Fibroblast of skin of scalp (primary cell): ENCODE measurements at places on chromosomes 3 and 15.
A peak's percentile ranks its signal among the peaks of the same experiment; 100 is the strongest.

GRCh38 chr3:48180531-48181253 lies 7.5 kb downstream of the CDC25A start:
- DNase-seq, result no peak

DNA sequence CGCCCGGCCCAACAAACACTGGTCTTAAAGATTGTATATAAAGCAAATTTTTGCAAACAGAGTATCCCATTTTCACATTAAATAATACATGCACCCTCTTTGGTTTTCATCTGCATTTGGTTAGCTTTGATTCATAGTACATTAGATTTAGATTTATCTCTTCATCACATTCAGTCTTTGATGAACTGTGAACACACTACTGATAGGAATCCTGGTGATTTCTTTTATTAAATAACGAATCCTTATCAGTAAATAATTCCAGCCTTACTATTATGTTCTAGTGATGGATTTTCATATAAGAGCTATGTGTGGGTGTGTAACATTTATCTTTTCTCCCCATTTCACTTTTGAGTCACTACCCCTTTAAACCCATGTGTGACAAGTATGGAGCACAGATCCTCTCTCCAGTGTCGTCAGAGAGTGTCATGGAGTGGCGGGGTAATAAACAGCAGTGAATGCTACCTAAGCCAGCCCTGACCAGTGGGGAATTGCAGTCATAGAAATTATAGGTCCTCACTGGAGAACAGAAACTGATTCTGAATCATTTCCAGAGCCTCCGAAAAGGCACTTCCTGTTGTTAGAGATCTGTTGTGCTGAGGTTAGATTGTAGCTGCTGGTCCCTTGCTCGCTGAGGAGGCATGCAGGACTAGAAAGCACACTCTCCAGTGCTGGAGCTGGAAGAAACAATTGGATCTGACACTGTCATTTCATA lies 22.0 kb downstream of the SLC7A14 start:
- DNase-seq, result peak; percentile 70

GRCh38 chr3:110881069-110881468 lies 190.5 kb upstream of the NECTIN3 start:
- peak; percentile 13 for DNase-seq

DNA sequence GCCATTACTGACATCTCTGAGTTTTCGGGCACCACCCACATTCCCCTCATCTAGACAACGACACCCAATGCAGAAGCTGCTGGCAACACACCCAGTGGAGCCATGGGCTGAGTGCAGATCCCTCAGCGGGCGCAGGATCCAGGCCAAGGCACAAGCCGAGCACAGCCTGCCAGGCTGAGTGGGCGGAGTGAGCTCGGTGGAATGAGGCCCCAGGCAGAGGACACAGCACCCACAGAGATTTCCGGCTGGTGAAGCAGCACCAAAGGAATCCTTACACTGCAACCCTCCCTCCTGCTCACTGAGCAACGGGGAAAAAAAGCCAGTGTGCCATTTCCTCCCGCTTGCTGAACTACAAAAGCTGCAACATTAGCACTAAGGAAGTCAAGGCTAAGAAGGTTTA lies 34.3 kb downstream of the ZMAT3 start:
- DNase-seq, result peak; percentile 89

DNA sequence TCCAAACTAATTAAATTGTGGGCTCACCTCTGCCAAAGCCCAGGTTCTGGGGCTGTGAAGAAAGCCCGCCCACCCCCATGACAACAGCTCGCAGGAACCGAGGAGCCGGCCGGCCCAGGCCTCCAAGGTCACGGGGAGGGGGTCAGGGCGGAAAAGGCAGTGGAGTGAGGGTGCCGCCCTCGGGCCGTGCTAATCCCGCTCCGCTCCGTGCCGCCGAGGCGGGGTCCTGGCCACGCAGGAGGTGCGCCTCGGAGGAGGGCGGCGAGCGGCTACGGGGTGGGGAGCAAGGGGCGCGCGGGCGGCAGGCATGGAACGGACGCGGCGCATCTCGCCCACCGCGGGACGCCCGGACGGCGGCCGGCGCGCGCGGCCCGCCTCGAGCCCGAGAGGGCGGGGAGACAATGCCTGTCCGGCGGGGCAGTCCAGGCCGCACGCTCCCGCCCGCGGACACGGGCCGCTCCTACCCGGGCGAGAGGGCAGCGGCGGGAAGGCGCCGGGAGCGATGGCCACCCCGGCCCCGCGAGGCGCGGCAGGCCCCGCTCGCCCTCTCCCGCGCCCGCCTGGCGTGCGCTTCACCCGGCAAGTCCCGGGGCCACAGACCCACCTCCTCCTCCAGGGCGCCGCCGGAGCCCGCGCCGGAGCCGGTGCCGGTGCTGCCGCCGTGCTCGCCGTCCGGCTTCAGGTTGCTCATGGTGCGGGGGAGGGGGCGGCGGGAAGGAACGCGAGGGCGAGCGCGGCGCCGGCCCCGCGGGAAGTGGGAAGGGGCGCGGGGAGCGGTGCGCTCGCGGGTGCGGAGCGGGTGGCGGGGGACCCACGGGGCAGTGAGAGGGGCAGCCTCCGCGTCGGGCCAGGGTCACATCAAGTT lies 528 bp downstream of the RBPMS2 start:
- no peak for DNase-seq

DNA sequence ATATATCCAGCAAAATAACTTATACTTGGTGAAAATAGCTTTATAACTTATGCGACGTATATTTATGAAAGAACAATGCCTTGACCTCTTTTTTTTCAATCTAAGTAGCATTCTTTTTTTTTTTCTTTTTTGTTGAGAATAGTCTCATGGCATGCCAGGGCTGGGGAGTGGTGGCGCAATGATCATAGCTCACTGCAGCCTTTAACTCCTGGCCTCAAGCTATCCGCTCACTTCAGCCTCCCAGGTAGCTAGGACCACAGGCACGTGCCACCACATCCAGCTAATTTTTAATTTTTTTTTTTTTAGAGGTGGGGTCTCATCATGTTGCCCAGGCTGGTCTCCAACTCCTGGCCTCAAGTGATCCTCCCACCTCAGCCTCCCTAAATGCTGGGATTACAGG lies 43.5 kb downstream of the RAB8B start:
- no peak for DNase-seq

DNA sequence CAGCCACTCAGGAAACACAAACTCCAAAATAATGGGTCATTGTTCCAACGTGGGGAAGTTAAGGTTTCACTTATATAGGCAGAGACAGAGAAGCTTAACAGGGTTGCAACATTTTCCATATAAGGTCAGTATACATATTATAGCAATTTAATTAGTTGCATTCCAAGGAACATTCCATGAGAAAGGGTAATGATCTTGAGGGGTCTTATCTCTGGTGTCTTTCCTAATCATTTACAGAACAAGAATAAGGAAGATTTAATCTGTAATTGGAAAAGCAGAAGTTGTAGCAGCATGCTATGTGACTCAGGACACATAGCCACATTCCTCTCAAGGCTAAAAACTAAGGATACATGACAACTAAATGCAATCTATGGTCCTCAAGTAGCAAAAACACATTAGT lies 4.9 kb downstream of the MNS1 start:
- peak; percentile 60 for DNase-seq

DNA sequence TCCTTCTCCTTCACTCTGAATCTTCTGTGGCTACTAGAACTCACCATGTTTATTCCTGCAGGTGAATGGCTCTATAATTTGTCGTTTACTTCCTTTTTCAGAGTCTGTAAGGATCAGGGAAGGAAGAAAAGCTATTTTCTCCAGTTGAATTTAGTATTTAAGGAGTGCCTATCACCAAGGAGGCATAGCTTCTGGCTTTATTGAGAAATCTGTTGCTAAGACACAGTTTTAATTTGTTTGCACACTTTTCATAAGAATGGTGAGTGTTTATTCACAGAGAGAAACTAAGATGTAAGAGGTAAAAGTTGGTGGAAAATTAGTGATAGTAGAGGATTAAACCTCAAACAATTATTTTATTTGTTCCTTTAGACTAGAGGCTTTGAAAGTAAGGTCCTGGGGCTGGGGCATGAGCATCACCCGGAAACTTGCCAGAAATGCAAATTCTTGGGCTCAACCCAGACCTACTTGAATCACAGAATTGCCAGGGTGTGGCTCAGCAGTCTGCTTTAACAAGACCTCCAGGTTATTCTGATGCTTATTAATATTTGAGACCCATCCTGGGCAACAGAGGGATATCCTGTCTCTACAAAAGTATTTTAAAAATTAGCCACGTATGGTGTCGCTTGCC lies 461.3 kb downstream of the AGBL1 start:
- DNase-seq, result no peak

GRCh38 chr3:115187149-115187757 lies 40.2 kb upstream of the ZBTB20 start:
- DNase-seq, result no peak

DNA sequence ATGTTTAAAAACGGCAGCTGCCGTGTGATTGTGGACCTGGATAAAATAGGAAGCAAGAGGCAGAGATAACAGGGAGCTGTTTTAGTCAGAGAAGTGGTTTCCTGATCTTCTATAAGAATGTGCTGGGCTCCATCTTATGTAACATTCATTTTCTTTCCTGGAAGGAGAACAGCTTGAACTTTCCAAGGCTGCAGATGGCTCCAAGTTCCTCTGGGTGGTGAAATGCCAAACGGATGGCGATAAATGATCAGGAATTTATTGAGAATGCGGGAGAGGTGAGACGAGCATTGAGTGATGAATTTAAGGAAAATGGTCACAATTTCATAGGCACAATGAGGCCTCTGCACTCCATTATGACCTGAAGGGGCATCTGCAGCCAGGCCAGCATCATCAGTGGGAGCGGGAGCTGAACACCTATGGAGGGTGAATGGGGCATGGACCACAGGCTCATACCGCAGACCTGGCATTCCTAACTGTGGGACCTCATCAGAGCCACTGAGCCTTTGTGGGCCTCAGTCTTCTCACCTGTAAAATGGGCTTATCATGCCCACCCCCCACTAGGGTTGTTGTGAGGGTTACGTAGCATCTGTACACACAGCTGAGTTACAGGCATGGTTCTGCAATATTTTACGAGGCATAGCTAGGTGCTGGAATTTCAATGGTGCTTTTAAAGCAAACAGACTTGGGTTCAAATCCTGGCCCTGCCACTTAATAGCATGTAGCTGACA lies 17.1 kb downstream of the MGLL start:
- no peak for DNase-seq

- DNase-seq, result peak; percentile 82
These were observed at the start of gene NCKIPSD for GRCh38 chr3:48685603-48686511. Gene NCKIPSD (minus strand): TSS chr3:48685915. CDS start chr3:48685807, 108 bp downstream.

DNA sequence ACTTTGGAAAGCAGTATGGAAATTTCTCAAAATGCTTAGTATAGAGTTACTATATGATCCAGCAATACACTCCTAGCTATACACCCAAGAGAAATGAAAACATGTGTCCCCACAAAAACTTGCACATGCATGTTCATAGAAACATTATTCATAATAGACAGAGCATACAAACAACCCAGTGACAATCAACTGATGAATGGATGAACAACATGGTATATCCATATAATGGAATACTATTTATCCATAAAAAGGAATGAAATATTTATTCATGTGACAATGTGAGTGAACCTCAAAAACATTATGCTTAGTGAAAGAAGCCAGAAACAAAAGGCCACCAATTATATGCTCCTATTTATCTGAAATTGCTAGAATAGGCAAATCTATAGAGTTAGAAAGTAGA lies 6.7 kb downstream of the MYH15 start:
- DNase-seq, result no peak

DNA sequence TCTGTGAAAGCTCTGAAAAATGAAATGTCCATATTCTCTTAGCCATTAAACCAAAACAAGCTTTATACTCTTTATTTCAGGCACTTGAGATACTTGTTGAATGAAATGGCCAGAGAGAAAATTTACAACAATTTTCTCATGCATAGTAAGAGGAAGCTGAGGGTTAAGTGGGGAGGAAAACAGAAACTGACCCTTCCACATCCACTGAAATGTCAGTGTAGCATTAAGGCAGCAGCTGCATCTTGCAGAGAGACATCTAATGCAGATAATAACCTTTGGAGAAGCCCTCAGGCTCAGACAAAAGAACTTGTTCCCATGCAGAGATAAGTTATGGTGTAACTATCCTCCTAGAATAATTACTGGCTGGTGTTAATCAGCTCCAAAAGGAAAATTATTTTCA lies 34.0 kb downstream of the ZDHHC23 start:
- no peak for DNase-seq

DNA sequence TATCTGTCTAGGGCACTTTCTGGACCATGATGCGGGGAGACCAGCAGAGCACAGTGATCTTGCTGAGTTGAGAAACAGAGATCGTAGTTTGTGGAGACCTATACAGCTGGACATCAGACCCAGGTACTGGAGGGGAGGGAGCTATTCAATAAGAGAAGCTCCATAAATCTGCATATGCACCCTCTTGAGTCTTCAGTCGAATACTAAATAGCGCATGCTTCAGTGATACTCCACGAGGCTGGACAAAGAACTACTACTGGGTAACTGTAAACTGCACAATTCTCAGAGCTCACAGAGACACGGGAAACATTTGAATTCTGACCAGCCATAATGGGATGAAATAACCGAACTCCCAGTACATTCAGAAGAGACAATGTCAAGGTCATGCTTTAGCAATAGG lies 49.7 kb downstream of the MINAR1 start:
- no peak for DNase-seq

- peak; percentile 65 for DNase-seq
These were observed at the start of gene MCTP2 for GRCh38 chr15:94230883-94231722. Gene MCTP2 (plus strand): TSS chr15:94231561. CDS start chr15:94298266, 66,705 bp downstream.

DNA sequence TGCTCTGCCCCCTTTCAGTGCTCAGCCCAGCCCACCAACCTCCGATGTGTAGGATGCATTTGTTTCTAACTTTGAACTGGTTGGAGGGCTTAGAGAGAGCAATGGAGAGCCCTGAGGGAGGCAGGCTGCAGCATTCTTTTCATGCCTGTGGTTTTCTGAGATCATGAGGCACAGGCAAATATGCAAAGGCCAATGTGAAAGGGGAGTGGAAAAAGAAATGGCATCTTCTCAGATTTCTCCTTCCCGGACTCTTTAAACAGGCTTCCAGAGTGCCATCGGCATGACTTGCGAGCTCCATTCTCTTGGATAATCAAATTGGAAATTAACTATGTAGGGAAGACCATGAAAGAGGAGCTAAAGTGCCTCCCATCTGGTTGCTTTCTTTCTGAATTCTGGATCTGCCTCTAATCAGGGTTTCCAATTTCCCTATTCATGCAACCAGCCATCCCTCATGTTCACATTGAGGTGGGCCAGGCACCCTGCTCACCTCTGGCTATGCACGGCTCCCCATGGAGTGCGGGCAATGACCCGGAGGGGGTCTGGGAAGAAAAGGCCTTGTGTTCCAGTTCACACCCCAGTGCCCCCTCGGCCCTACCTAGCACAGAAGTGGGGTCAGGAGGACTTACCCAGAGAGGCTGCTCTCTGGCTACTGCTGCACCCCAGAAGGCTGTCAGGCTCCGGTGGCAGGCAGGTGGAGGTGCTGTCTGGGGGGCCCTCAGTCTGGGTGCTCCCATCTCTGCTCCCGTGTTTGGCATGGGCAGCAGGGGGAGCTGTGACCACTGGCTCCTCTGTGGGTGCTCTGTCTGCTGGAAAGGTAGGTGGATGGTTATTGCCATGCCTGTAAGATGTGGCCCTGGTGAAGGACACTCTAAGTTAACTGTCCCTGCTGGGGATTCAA lies 16.1 kb downstream of the AMOTL2 start:
- DNase-seq, result peak; percentile 99

GRCh38 chr15:65969865-65970816 lies 100.8 kb downstream of the RAB11A start:
- no peak for DNase-seq
